ENCODE measurements at places on chromosomes 3 and 15. TPM values are rescaled to one million over a fixed set of nuclear protein-coding genes. Genes with fewer than 3 reads are reported as not detected.

GRCh38 chr15:73397461-73397860 lies 28.7 kb upstream of the HCN4 start:
- no peak for DNase-seq

DNA sequence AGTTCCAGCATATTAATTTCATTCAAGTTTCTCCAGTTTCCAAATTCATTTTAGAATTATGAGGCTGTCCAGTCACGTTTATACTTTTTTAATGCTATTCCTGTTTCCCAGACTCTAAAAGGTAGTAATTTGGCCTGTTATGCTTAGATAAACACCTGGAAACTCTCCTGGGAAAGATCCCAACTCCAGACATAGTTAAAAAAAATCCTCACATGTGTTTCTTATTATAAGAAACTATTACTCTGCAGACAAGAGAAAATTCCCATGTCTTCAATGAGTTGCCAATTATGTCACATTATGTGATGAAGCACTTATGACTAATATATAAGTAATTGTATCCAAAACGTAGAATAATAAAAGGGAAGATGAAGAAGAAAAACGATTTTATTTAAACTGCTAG lies 137.1 kb upstream of the TMC3 start:
- no peak for DNase-seq

MME gene
- polyA plus RNA-seq = 208 TPM

LDHAL6B gene
- polyA plus RNA-seq = not detected

PROS1 gene
- 5.2 TPM for polyA plus RNA-seq

Measured in BJ (cell line).